ENCODE measurements at places on chromosomes 1 and 21.
A peak's percentile ranks its signal among the peaks of the same experiment; 100 is the strongest.

- DNase-seq = no peak
Observed at GRCh38 chr1:17913326-17914115, 158.4 kb downstream of the ACTL8 start.

DNA sequence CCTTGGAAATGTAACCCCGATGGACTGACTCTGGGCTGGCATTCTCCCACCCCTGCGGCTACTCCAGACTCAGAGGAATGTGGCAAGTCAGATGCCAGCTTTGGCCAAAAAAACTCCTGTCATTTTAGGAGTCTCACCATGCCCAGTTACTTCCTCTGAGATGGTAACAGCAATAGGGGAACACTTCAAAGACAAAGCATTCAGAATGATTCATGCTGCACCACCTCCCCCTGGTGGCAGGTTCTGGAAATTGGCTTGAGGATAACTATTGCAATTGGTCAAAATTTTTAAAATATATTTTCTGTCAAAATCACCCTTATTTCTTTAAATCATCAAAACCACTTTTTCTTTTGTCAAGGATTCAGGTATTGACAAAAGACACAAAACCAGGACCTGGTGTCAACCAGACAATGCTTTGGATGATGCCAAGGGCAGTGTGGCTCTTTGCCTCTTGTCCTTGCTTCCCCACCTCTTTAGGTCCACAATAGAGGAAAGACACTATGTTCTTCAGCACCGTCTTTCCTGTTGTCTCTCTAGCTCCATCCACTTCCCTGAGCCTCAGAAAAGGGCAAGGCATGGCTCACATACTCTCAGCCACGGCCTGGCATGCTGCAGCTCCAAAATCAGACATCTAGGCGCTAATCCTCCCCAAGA is 9.9 kb upstream of the CDCA8 start:
- peak; percentile 79 for DNase-seq

- peak; percentile 80 for DNase-seq
Observed at GRCh38 chr1:212857992-212858460, at the start of gene FLVCR1. TSS of gene FLVCR1 (plus strand) at chr1:212858275. CDS start at chr1:212858453, 178 bp downstream.

- DNase-seq = no peak
Observed at GRCh38 chr1:193358419-193358818, 172.0 kb upstream of the B3GALT2 start.

GRCh38 chr1:36231191-36231590 is 6.9 kb downstream of the THRAP3 start:
- DNase-seq = no peak

DNA sequence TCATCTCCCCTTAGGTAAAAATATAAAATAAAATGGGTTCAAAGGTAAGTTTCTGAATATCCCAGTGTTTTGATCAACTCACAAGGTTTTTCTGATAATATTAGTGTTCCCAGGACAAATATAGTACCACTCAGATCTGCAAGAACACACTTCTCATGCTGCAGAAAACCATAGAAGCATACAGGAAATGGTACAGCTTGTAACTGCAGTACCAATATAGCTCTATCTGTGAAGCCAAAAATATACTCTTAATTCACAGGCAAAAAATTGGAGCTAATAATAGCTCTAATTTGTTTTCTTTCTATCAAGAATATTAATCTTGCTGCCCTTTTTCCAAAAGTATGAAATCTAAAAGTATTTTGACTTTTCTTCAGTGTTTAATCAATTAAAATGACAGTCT is 13.2 kb downstream of the VPS45 start:
- DNase-seq = no peak

DNA sequence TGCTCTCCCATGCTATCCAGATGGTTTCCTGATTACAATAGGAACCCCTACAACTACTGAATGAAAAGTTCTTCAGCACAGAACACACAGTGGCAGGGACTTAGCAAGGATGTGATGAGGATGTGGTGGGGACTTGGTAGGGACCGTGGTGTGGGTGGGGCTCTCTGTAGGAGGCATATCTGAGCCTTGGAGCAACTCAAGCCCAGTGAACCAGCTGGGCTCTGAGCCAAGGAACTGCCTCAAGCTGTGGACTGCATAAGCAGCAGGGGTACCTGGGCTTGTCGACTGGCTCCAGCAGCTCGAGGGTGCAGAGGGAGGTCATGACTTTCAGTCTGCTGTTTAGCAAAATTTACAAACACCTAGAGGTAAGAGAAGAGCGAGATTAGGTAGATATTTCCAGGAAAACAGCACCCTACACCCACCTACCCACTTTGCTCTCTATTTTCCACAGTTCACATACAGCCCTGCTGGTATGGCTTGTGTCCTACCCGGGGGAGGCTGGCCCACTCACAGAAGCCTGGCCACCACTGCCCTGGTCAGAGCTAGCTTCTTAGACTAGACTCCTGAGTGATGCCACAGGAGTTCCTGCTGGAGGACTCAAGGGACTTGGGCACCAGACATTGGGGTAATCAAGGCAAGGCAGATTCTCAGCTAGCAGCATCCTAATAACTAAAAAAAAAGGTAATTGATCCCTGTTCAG is 86.8 kb upstream of the GCLM start:
- DNase-seq = no peak

GRCh38 chr1:109926662-109927300 is 16.1 kb downstream of the CSF1 start:
- DNase-seq = no peak

DNA sequence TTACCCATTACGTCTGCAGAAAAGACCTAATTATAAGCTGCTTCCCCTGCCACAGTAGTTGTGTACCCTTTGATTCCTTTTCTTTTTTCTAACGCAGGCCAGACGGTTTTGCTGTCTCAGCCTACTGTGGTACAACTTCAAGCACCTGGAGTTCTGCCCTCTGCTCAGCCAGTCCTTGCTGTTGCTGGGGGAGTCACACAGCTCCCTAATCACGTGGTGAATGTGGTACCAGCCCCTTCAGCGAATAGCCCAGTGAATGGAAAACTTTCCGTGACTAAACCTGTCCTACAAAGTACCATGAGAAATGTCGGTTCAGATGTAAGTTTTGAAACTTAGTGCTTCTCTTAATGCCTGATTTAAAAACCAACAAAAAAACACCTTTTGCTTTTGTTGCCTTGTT is 35.8 kb downstream of the ATF6 start:
- DNase-seq = no peak

DNA sequence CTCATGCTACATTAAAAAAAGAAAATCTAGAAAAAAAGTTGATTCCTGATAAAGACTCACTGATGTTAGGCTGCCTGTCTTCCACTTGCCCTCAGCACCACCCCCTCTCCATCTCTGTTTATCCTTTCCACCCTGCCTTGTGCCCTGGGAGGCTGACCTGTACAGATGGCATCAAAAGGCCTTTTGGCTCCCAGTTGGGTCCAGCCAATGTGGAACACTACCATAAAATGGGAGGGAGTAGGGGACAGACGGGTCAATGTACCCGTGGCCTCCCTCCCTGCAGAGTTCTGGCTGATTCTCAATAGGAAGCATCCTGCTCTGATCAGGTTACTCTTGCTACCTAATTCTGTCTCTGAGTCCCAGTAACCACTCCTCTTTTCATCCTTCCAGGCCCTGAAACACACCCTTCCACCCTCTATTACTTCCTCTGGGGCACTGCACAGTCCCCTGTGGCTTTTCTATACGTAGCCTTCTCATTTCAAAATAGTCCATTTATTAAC is 300.0 kb downstream of the HHIPL2 start:
- DNase-seq = no peak

- no peak for DNase-seq
Observed at GRCh38 chr1:245837718-245838117, 669.4 kb downstream of the SMYD3 start.

GRCh38 chr1:17207966-17208418 is 3.1 kb downstream of the PADI1 start:
- no peak for DNase-seq

DNA sequence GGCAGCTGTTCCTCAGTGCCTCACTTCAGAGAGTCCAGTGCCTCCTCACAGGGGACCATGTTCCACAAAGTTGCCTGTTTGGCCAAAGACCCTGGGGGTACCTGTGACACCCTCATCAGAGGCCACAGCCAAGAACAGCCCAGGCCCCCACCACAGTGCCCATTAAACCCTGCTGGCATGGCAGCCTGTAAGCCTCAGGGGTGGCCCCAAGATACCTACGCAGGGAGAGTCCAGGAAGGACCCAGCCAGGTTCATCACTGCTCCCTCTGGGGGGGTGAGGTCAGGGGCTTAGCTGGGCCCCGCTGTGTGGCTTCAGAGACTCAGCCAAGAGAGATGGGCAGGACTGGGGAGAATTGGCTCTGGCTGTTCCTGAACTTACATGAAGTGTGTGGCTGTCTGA is 19.1 kb upstream of the PRDM16 start:
- DNase-seq = no peak

- DNase-seq = no peak
Observed at GRCh38 chr21:25176637-25177412, 430.5 kb downstream of the MRPL39 start.

GRCh38 chr1:40703316-40703715 is 11.8 kb downstream of the NFYC start:
- DNase-seq = no peak

DNA sequence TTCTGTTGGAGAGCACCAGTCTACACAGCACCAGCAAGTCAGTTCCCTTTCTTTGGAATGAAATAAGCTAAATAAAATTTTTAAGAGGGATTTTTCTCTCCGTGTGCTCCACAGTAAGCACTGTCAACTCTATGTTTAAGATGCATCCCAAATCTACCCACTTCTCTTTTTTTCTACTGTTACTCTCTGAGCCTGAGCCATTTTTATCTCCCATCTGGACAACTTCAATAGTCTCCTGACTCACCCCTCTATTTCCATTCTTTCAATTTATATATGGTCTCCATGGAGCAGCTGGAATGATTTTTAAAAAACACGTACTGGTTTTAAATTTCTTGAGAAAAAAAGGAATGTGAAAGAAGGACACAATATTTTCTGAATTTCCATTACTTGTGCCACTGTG is 24.7 kb upstream of the CCT8 start:
- DNase-seq = no peak
